ENCODE measurements at places on chromosomes 6 and 20.

- DNase-seq = no peak
Observed at GRCh38 chr20:16113736-16114135, 459.5 kb downstream of the KIF16B start.

GRCh38 chr20:63703471-63703975 is 4.3 kb downstream of the ARFRP1 start:
- DNase-seq = no peak

- no peak for DNase-seq
Observed at GRCh38 chr20:58086763-58087561, 141.5 kb downstream of the ANKRD60 start.

DNA sequence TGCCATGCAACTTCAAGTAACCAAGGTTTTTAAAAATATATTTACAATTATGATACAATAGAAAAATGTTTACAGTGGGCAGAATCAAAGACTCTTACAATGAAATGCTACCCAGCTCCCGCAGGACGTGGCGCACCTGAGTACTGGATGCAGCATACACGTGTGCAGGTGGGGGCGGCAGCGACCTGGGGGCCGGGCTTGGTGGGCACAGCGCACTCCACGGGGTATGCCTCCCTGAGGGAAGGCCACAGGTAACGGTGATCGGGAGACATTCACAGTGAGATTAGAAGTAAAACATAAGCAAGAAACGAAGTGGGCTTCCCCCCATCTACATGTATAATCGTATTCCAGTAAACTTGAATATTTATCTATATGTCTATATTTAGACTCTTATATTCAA is 54.2 kb downstream of the WDR27 start:
- no peak for DNase-seq

DNA sequence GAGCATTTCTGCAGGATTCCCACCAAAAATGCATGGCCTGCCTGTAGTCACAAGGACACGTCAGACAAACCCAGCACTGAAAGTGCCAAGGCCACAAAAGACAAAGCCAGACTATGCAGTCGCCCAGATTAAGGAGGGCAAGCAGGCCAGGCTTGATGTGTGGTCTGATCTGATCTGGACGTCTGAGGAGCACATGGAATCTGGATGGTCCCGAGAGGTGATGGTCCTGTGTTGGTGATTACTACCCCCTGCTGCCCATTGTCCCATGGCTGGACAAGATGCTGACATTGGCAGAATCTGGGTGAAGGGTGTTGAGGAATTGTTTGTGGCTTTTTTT is 17.1 kb downstream of the NPEPL1 start:
- no peak for DNase-seq

GRCh38 chr6:9717568-9717967 is 697.3 kb downstream of the TFAP2A start:
- DNase-seq = no peak

GRCh38 chr6:26441977-26442376 is 1.7 kb downstream of the BTN3A3 start:
- no peak for DNase-seq

DNA sequence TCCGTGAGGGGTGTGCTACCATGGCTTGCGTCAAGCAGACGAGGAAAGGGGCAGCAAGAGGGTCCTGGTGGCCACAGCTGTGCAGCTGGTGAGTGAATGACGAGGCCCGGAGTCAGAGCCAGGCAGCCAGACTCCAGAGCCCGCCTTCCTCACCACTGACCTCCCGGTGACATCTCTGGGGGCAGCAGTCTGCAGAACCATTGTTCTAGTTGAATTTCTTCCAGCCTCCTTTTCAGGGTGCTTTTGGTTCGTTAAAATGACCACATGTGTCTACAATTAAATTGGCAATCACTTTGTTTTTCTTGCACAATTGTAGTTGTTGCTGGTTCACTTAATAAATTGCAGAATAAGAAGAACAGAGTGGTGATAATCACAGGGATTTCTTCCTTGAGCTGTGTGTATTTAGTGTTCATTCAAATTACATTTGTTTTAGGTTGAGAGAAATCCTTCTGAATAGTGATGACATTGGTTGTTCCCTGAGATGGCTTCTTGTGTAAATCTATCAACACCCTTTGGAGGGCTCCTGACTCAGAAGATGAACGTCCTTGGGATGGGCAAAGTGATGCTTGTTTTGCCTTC is 96.4 kb downstream of the TULP4 start:
- DNase-seq = no peak

GRCh38 chr20:6613280-6613861 is 154.1 kb upstream of the BMP2 start:
- DNase-seq = no peak

GRCh38 chr6:90368601-90369000 is 72.0 kb upstream of the BACH2 start:
- no peak for DNase-seq

DNA sequence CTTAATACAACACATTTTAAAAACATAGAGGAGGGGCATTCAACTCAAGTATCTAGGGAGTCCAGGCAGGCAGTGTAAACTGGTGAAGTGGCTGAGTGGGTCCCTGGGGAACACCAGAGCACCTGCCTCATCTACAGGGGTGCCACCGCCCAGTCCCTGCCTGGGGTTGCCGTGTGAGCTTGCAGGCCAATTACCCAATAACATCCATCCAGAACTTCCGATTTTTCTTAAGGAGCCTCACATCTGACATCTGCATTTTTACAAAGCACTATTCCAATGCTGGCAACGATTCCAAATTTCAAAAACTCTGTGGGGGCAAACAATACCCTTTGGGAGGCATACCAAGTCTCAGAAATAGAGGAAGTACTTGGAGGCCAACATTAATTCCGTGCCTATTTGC is 288.4 kb upstream of the TSHZ2 start:
- DNase-seq = no peak

- no peak for DNase-seq
Observed at GRCh38 chr20:54140927-54141566, 32.7 kb downstream of the CYP24A1 start.

GRCh38 chr6:25930532-25931410 is at the start of gene SLC17A2:
SLC17A2 (minus strand) TSS chr6:25930691; CDS start chr6:25925796, 4,895 bp downstream.
- no peak for DNase-seq

DNA sequence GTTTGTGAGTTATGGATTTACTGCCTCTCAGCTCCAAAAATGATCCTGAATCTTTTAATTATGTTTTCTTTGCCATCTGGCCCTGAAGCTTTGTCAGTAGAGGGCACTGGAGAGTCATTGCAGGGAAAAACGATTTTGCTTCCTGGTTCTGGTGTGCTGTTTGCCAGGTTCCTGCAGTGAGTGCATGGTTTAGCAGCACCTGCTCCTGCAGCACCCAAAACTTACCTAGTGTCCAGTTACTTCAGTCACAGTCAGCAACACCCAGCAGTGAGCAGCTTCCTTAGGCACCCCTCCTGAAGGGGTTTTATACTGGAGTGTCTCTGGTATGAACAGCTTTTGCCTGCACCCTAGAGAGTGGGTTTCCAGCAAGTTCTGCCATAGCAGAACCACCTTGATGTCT is 6.0 kb upstream of the TRIM26 start:
- no peak for DNase-seq

DNA sequence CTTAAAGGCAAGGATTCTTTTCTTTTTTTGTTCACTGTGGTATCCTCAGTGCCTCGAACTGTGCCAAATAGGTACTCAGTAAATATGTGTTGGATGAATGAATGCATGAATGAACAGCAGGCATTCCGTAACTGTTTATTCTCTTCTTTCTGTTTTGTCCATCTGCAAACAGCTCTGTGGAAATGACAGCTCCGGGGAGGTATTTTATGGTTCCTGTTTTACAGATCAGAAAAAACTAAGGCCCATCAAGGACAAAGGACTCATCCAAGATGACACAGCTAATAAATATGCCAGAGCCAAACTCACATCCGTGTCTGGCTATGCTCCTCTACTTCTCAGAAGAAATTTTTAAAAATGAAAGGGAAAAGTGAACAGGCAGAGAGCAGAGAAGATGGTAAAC is 21.0 kb downstream of the JPH2 start:
- no peak for DNase-seq

GRCh38 chr6:151254451-151255081 is 14.8 kb downstream of the AKAP12 start:
- DNase-seq = no peak

DNA sequence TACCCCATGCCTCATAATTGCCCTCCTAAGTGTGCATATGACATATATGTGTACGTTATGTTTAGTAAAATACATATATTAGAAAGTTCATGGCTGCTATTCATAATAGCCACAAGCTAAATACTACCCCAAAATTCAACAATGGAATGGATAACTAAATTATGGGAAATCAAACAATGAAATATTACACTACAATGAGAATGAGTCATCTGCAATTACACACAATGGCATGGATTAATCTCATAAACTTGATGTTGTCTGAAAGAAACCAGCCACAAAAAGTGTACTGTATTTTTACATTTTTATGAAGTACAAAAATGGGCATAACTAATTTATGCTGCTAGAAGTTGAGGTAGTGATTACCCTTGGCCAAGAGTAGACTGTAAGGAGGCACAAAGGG is 477.0 kb downstream of the HAO1 start:
- DNase-seq = no peak

- no peak for DNase-seq
Observed at GRCh38 chr6:24080711-24081110, 45.3 kb upstream of the NRSN1 start.

DNA sequence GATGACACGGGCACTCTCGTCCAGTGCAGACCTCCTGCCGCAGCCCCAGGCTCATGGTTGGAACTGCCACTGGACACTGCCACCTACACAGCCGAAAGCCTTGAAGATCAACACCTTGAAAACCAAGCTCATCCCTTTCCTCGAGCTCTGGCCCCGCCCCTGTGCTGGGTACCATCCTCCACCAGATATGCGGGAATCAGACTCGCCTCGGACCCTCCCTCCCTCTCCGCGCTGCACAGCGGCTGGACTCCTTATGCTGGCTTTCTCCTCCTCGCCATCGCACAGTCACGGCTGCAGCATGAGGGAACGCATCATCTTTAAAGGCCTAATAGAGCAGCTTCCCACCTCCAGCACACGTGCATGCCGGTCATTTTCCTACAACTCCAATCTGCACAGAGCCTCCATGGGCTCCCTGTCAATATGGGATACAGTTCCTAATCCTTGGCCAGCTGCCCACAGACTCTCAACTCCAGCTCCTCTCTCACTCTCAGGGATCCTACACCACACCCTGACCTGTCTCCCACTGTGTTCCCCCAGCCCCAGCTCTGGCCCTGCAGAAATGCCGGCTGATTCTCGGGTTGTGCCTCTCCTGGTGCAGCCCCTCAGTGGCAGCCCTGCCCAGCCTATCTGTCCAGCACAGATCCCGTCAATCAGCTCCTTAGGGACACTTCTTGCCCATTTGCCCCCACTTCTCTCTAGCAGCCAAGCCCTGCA is 23.2 kb downstream of the TXNDC5 start:
- DNase-seq = no peak

DNA sequence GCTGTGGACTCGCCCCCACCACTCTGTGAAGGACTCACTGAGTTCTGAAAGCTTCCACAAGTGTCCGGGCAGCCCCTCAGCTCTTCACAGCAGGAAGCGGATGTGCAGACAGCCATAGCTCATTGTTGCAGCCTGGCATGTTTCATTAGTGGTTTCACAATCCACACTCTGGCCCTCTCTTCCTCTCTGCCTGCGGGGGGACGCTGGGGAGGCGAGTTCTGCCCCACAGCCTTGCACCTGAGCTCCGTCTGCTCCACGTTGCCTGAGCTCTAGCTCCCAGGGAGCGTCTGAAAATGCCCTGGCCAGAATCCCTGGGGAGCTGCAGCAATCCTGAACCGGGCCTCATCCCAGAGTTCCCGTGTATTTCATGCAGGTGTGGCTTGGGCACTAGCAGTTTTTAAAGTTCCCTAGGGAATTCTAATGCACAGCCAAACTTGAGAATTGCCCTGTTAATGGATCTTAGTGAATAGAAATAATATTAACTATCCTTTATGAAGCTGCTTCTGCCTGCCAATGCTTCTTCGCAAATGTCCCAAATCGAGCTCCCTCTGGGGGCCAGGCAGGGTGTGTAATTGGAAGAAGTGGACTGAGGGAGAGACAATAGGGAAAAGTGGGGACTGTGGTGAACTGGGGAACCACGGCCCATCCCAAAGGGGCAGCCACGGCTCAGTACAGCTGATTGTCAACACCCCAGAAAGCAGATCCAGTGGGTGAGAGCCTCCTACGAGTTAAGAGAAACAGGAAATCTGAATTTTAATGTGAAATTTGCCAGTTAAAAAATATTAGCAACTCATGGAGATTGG is 51.5 kb downstream of the CTCFL start:
- DNase-seq = no peak

GRCh38 chr20:37329481-37330165 is 16.3 kb upstream of the SRC start:
- no peak for DNase-seq

- no peak for DNase-seq
Observed at GRCh38 chr6:121437851-121438651, 2.6 kb downstream of the GJA1 start.

DNA sequence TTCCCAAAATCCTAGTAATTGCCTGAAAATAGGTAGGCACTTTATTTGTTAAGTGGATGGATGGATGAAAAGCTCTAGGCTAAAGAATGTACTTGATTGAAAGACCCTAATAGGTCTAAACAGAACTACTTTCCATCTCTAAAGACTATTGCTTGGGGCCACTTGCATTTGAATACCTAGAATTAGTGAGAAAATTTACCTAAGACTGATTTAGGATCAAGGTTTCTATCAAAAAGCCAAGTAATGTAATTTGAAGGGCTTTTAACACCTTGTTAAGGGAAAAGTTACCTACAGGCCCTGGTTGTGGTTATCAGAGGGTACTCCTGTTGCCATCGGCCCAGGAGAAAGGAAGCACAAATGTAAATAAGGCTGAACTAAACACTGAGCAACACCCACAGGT is 580.7 kb downstream of the LMBRD1 start:
- DNase-seq = no peak

GRCh38 chr6:8831366-8832152 is 396.2 kb upstream of the SLC35B3 start:
- DNase-seq = no peak

GRCh38 chr6:136983687-136984086 is 61.1 kb downstream of the IL20RA start:
- no peak for DNase-seq

DNA sequence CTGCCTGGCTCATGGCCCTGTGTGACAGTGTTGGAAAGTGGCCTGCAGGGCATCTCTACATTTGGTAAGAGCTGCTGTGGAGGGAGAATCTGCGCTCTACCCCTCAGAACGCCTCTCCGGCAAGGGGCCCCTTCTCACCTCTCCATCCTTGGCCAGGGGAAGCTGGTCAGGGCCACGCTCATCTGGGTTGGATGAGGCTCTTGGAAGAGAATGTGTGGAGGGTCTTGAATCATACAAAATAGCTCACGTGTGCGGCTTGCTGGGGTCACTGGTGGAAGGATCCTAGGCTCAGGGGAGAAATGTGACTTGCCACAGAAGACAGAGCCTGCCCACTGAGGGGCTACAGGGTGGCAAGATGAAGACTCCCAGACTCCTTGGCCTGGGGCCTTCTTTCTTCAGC is 105.0 kb downstream of the SCML4 start:
- no peak for DNase-seq

- DNase-seq = no peak
Observed at GRCh38 chr20:23241416-23241815, 109.2 kb upstream of the NXT1 start.

All from esophagus squamous epithelium (tissue), 5 donors.